ENCODE measurements at places on chromosomes 13 and 19. TPM values are rescaled to one million over a fixed set of nuclear protein-coding genes. Genes with fewer than 3 reads are reported as not detected.

Gene ZNF667
- not detected for total RNA-seq

Gene CDC34
- total RNA-seq, result 62.1 TPM

Gene SLITRK1
- total RNA-seq, result not detected

Gene SEMA6B
- total RNA-seq, result 0.08 TPM

Gene C19orf33
- not detected for total RNA-seq

Gene ZNF729
- not detected for total RNA-seq

Gene ALKBH7
- 24.0 TPM for total RNA-seq

- H3K4me3 ChIP-seq, result no peak overlapping the region
- no peaks in the 10 kb centered on the region for H3K27me3 ChIP-seq
- H3K36me3 ChIP-seq, result no peaks in the 10 kb centered on the region
- DNase-seq, result no peak
- no peaks in the 10 kb centered on the region for H3K4me1 ChIP-seq
Measured at GRCh38 chr13:45296259-45296658, 44.7 kb downstream of the TPT1 start.

DNA sequence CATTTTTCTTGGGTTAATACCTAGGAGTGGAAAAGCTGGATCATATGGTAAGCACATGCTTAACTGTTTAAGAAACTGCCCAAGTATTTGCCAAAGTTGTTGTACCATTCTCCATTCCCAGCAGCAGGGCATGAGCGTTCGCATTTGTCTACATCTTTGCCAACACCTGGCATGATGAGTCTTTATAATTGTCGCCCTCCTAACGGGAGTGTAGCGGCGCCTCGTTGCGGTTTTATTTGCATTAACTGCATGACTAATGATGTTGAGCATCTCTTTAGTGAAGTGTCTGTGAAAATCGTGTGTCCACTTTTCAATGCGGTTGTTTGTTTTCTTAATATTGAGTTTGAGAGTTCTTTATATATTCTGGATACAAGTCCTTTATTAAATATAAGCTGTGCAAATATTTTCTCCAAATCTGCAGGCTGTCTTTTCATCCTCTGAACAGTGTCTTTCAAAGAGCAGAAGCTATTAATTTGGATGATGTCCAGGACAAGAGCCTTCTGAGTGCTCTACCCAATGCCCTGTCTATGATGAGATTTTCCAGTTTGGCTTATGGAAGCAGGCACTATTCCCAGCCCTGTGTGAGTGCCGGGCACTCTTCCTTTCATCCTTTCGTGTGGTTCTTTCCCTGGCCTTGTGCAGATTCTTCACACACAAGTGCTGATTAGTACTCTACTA, 202.0 kb downstream of the FOXO1 start:
- no peaks in the 10 kb centered on the region for H3K36me3 ChIP-seq
- peaks cover 12% of the 10 kb centered on the region for H3K4me1 ChIP-seq
- no peaks in the 10 kb centered on the region for H3K27me3 ChIP-seq
- H3K4me3 ChIP-seq, result no peak overlapping the region
- no peak overlapping the region for H3K27ac ChIP-seq

DNA sequence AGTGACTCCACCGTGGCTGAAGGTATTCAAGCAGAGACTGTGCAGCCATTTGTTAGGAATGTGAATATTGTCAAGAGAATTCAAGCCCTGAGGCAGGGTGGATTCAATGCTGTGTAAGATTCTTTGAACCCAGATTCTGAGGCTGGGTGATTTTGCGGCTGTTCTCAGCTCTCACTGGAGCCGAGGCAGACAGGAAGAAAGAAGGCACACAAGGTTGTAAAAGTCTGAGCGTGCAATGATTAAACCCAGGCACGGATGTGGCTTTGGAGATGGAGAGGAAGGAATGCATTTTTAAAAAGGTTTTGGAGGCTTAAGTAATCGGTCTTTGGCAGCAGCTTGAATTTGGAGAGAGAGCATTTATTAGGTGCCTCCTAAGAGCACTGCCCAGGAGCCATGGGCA, 187.9 kb downstream of the KATNAL1 start:
- H3K36me3 ChIP-seq, result no peaks in the 10 kb centered on the region
- peaks cover 25% of the 10 kb centered on the region for H3K4me1 ChIP-seq
- peak overlapping the region; percentile 20 for H3K27ac ChIP-seq
- no peak overlapping the region for H3K4me3 ChIP-seq
- no peaks in the 10 kb centered on the region for H3K27me3 ChIP-seq
- peak; percentile 54 for DNase-seq

GRCh38 chr13:73062468-73062867, 3.7 kb downstream of the KLF5 start:
- no peak for DNase-seq
- no peaks in the 10 kb centered on the region for H3K27me3 ChIP-seq
- H3K36me3 ChIP-seq, result peaks cover 12% of the 10 kb centered on the region
- H3K4me3 ChIP-seq, result no peak overlapping the region
- no peak overlapping the region for H3K27ac ChIP-seq

DNA sequence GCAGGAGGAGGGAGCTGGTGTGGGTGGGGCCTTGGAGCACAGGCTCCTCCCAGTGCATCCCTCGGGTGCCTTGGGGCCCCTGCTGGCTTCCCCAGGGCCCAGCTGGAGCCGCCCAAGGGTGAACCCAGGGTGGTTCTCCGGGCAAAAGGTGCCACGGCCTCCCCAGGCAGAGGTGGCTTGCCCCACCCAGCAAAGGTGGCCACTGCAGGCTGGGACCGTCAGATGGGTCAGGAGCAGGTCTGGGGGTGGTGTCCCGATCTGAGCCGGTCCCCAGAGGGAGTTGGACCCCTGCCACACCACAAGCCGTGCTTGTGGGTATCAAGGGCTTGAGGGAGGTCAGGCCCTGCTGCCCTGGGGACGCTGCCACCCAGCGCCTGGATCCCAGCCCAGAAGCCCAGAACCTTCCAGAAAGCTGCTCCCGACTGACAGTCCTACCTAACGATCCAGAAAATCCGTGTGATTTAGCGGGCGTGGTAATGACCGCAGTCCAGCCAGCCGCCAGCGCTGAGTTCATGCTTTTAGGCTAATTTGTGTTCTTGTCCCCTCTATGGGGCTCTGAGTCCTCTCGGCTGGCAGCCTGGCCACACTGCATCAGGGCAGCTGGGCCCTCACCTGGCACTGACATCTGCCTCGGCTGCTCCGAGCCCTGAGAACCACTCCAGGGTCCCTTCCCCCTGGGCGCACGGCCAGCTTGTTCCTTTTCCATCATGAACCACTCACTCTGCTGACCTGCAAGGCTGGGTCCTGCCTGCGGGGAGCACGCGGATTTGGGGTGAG, 5.0 kb upstream of the GRIN3B start:
- no peak overlapping the region for H3K27ac ChIP-seq
- DNase-seq, result no peak
- peaks cover 11% of the 10 kb centered on the region for H3K4me1 ChIP-seq

DNA sequence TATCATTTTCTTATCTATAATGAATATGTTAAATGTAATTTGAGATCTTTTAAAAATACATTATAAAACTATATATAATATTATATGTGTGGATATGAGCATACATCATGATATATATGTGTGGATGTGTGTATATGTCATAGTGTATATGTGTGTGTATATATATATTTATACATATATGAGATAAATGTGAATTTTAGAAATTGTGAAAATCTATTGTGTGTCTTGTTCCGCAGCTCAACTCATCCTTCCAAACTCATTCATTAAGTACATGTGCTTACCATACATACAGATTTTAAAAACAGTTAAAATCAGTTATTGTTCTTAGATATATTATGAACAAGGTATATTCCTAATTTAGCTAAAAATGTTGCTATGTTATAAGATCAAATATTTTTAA, 435.2 kb upstream of the MIR17HG start:
- no peaks in the 10 kb centered on the region for H3K4me1 ChIP-seq
- no peak overlapping the region for H3K4me3 ChIP-seq
- no peak overlapping the region for H3K27ac ChIP-seq

DNA sequence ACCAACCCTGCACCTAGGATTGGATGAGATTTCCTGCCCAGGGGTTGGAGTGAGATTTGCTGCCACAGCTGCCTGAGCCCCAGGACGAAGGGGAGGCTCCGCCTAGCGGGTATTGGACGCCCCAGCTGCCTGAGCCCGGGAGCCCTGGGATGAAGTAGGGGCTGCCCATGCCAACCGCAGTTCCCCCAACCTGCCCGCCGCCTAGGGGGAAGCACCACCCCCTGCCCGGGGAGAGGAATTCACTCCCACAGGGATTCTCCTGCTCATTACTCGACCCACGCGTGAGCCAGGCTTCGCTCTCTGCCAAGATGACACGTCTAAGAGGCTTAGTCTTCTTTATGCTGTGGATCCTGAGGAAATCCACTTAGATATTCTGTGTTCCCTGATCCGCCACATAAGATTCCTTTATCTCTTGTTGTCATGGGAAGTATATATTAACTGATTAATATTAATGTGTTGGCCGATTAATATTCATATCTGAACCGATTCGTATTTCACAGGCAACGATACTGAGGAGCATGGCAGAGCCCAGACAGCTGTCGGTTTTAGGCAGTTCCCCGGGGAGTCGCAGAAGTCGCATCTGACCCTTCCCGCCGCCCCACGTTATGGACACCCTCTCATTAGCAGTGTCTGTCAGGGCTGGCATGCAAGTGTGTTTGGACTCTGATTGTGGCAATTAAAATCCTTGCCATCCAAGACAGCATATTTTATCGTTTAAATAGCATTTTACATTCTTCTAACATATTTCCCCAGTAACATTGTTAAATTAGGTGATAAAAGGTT, 44.5 kb upstream of the KCTD15 start:
- H3K27ac ChIP-seq, result no peak overlapping the region
- no peaks in the 10 kb centered on the region for H3K36me3 ChIP-seq
- no peak for DNase-seq
- H3K27me3 ChIP-seq, result peaks cover 8% of the 10 kb centered on the region

Data from SJSA1 (cell line).